ENCODE measurements at places on chromosomes 5 and 9. TPM values are rescaled to one million over a fixed set of nuclear protein-coding genes. Genes with fewer than 3 reads are reported as not detected.

DNA sequence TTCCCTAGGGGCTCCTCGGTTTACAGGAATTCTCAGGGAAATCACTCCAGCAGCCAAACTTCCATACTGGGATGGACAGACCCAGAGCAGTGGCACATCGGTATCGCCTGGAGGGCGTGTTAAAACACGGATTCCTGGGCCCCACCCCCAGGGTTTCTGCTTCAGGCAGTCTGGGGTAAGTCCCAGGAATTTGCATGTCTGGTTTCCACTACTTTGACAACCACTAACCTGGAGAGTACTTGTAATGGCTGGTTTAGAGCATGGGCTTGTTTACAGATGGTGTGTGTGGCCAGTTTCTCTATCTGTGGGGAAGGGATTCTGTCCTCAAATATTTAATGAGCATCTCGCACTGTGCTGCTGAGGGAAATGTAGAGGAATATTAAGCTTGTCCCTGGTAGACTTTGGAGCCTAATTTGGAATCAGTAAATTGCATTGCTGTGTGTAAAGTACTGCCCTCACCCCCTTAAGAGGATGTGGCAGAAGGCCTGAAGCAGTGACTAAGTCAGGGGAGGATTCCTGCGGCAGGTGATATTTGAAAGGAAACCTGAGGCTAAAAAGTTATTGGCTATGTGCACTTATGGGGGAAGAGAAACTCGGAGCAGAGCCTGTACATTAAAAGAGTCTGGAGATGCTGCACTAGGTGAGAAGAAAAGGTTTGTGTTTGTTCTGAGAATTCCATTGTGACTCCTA is 18.6 kb upstream of the TJP2 start:
- DNase-seq, result no peak
- H3K36me3 ChIP-seq, result no peaks in the 10 kb centered on the region
- H3K27ac ChIP-seq, result no peak overlapping the region
- no peaks in the 10 kb centered on the region for H3K27me3 ChIP-seq
- no peak overlapping the region for H3K4me3 ChIP-seq
- peaks cover 3% of the 10 kb centered on the region for H3K4me1 ChIP-seq

The BTNL3 gene
- polyA plus RNA-seq, result not detected

GRCh38 chr5:122463221-122463620 is 151.2 kb downstream of the SNCAIP start:
- no peak for DNase-seq
- H3K27me3 ChIP-seq, result no peaks in the 10 kb centered on the region
- no peaks in the 10 kb centered on the region for H3K36me3 ChIP-seq
- H3K27ac ChIP-seq, result no peak overlapping the region
- H3K4me1 ChIP-seq, result peaks cover 3% of the 10 kb centered on the region
- H3K4me3 ChIP-seq, result no peak overlapping the region

The ADAMTS19 gene
- polyA plus RNA-seq, result 0.10 TPM

The SLC45A2 gene
- 0.02 TPM for polyA plus RNA-seq

- H3K4me1 ChIP-seq, result no peaks in the 10 kb centered on the region
- no peak overlapping the region for H3K27ac ChIP-seq
Observed at GRCh38 chr9:88310310-88310980, 77.8 kb upstream of the SPIN1 start.

All from SK-N-SH (cell line).